ENCODE measurements at places on chromosomes 5 and 9. TPM values are rescaled to one million over a fixed set of nuclear protein-coding genes. Genes with fewer than 3 reads are reported as not detected.

The NRG2 gene
- polyA plus RNA-seq = 1.7 TPM

The PCDHA1 gene
- polyA plus RNA-seq = not detected

The LMX1B gene
- polyA plus RNA-seq = 0.28 TPM

The NTRK2 gene
- polyA plus RNA-seq = 14.5 TPM

The IL3 gene
- not detected for polyA plus RNA-seq

The HEMGN gene
- 4.2 TPM for polyA plus RNA-seq

The LCN6 gene
- not detected for polyA plus RNA-seq

The POLR3G gene
- 2.4 TPM for polyA plus RNA-seq

The SLC36A2 gene
- polyA plus RNA-seq = 0.49 TPM

The ANKRD34B gene
- polyA plus RNA-seq = 0.08 TPM

The GABRP gene
- 0.67 TPM for polyA plus RNA-seq

The SYNPO gene
- 32.8 TPM for polyA plus RNA-seq

The DOCK2 gene
- polyA plus RNA-seq = 5.0 TPM

The SLCO6A1 gene
- polyA plus RNA-seq = 0.40 TPM

The LHFPL2 gene
- 39.6 TPM for polyA plus RNA-seq

The INSL6 gene
- polyA plus RNA-seq = 0.58 TPM

The PGM5 gene
- polyA plus RNA-seq = 61.6 TPM
